ENCODE measurements at places on chromosomes 6 and 20.

DNA sequence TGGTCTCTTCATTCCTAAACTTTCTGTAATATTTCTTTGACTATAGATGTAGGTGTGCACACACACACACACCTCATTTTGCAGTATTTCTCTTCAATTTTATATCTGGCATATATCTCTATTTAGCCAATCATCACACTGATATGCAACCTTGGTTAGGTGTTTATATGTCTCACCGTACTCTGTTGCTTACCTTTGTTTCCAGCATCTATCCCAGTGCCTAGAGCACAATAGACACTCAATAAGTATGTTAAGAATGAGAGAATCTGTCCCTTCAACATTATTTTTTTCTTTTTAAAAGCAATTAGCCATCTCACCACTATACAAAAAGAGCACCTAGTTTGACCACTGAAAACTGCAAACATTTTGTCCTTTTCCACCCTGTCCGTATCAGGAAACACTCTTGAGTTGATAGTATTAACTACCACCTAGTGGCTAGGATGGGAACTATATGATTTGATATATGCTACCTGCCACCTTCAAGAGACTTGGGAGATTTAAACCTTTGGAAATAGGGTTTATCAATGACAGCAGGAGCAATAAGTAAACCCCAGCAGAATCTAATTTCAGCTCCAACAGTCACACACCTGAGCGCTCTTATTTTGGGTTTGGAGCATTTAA lies 48.7 kb upstream of the RSPO3 start:
- DNase-seq: no peak

- no peak for DNase-seq
These were observed 260.5 kb upstream of the MARCKS start for GRCh38 chr6:113596387-113597230.

GRCh38 chr20:13758884-13759283 lies 25.8 kb downstream of the ESF1 start:
- DNase-seq: no peak

DNA sequence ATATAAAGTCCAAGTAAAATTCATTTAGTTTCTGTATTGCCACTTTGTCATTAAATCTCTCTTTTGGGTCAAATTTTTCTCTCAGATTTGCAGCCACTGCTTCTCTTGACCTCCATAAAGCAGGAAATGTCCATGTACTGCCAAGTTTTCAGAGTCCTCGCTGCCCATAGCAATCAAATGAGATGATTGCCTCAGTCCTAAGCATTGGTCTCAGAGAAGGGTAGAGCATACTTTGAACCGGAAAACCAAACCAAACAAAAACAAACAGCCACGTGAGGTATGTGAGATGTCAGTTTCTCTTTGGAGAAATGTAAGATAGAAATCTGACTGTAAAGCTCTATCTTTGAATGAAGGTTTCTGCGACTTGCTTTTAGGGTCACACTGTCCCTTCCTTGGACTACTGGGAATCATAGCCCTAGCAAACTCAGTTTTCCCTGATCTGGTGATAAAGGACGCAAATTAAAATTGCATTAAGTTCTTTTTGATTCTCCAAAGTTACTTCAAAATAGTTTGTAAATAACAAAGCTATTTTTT lies 505.4 kb upstream of the CITED2 start:
- DNase-seq: no peak

DNA sequence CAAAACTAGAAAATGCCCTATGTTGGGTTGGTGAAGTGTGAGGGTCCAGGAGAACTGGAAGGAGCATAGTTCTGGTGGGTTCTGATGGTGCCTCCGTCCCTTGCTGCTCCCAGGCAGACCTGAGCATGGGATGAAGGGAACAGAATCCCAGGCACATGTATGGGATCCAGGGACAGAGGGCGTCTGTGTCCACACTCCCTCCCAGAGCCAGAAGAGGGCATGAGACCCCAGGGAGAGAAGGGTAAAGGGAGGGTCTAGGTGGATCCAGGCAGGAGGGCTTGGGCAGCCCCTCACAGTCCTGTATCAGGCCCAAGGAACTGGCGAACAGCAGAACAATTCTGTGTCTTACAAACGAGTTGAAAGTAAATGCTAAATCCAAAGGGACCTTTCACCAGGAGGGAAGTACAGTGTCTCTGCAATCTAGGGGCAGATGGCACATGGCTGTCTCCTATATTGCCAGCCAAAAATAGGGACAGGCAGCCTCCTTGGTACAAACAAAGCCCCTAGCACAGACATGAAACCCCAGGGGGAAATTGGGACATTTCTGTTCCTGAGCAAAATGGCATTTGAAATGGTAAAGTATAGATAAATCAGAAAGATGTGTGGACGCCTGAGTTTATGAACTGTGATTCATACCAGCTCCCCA lies 2.5 kb upstream of the BPIFA1 start:
- no peak for DNase-seq

- DNase-seq: no peak
These were observed 29.5 kb downstream of the EEF1A1 start for GRCh38 chr6:73491377-73491776.

DNA sequence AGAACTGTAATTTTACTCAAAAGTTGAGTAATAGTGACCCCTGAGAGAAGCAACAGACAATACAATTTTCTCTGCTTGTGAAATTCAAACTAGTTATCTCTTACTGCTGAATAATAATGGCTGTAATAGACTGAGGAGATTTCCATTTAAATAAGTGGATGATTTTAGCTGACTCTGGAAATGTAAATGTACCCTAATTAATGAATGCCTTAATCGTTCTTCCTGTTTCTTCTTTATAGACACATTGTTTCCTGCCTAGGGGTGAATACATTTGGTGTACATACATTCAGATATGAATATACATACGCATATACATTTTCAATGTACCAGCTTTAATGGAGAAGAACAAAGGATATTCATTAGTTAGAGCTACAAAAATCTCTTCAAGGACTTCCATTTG lies 611.9 kb downstream of the TFAP2B start:
- DNase-seq: no peak

GRCh38 chr6:146545581-146545980 lies 1.9 kb downstream of the RAB32 start:
- no peak for DNase-seq

- DNase-seq: no peak
These were observed 87.0 kb upstream of the HMGCLL1 start for GRCh38 chr6:55666037-55666436.

DNA sequence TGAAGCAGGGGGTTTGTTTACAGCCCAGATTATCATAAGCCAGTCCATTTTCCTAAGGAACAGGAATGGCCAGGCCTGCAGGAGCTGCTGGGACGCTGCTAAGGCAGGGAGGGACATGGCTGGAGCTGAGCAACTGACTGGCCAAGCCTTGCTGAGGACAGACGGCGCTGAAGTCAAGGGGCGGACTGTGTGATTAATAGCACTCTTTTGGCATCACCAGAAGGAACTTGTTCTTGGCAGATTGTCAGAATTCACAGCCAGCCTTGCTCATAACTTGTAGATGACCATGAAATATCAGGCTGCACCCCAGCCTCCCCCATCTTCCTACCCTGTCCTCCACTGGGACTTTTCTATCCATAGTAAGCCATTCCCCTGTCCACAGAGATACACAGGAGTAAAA lies 218.8 kb upstream of the RNF24 start:
- no peak for DNase-seq

DNA sequence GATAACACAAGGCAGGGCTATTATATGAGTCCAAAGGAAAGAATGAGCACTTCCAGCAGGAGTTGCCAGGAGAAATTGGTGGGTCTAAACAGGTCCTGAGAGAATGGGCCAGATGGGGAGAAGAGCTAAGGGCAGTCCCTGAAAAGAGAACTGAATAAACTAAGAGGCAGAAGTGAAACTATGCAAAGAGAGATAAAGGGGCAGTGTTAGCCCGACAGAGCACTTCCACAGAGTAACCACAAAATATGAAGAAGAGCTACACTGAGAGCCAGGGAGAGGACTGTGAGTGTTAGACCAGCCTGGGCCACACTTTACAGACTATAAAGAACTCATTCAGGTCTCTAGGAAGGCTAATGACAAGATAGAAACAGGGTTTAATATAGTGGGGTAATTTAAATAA lies 43.8 kb downstream of the RALGAPA2 start:
- no peak for DNase-seq

- peak; percentile 87 for DNase-seq
These were observed 20.1 kb downstream of the MRPS18A start for GRCh38 chr6:43667245-43668150.

DNA sequence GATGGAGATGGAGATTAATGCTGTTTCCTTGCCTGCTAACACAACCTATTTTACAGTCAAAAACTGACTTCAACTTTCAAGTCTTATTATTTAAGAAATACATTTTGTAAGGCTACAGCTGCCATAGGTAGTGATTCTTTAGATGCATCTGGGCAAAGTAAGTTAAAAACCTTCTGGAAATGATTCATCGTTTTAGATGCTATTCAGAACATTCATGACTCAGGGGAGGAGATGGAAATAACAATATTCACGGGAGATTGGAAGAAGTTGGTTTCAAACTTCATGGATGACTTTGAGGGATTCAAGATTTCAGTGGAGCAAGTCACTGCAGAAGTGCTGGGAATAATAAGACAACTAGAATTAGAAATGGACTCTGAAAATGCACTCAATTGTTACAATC lies 174.9 kb upstream of the GGTLC1 start:
- no peak for DNase-seq

DNA sequence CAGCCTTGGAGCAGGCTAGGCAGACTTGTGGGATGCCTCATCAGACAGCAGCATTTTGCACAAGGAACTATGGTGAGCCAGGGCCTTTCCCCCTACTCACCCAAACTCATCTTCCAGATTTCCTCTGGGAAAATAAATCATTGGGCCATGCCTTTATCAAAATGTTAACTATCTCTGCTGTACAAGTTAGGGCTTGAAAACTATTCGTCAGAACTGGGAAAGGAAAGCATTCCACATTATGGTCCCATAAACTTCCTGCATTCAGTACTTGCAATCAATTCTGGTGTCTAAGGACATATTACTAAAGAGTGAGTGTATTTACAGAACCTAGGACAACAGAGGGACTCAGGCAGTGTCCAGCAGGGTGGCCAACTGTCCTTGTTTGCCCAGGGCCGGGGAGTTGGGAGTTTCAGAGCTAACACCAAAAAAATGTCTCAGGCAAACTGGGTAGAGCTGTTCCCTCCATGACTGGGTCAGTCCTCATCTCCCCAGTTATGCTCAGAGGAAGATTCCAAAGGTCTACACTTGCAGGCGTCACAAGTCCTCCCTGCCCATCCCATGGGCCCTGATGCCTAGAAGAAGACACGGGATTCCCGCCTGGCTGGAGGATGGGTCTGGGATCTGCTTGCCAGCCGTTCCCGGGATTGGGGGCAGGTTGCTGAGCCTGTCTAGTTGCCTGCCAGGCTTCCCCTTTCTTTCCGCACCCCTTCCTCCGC lies 72.2 kb downstream of the SLC22A3 start:
- no peak for DNase-seq

GRCh38 chr6:75611702-75612375 lies 10.2 kb downstream of the SENP6 start:
- peak; percentile 78 for DNase-seq

GRCh38 chr20:51763965-51764602 lies 4.1 kb downstream of the ATP9A start:
- no peak for DNase-seq

DNA sequence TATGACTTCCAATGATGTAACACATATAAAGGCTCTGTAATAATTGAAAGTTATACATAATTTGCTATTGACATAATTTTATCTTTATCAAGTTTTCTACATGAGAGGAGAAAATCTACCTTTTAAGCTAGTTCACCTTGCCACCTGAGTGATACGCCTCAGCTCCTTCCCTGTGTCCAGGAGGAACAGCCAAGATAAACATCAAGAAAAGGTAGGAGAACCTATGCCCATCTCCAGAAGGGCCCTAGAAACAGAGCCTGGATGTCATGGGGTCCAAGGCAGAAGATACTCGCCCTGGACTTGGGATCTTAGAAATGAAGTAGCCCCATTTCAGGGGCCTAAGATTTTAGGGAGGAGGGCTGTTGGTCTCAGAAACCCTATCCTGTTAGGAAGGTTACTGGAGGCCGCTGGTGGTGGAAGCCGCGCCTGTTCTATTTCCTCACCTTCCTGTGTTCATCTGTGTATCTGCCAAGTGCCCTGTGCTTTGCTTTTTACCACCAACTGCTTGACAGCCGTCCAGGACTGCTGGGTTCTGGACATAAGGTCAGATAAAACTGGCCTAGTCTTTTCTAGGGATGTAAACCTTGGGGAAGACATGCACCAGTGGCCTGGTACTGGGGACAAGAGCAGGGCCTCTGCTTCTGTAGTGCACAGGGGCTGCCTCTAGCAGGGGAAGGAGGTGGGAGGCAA lies 178.5 kb downstream of the ARID1B start:
- no peak for DNase-seq

DNA sequence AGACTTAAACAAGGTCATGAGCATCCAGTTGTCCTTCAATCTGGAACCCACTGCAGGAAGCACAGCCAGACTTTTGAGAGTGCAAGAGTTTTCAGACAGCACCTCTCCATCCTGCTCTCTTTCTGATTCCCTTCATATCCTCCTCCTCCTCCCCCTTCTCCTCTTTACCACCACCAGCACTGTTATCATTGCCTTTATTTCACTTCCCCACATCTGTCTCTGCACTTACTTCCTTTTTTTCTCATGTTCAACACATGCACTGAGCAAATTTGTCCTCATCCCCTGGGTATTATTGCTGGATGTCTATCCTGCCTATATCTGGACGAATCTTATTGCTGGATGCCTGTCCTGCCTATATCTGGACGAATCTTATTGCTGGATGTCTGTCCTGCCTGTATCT lies 554.8 kb downstream of the DHX35 start:
- DNase-seq: no peak

DNA sequence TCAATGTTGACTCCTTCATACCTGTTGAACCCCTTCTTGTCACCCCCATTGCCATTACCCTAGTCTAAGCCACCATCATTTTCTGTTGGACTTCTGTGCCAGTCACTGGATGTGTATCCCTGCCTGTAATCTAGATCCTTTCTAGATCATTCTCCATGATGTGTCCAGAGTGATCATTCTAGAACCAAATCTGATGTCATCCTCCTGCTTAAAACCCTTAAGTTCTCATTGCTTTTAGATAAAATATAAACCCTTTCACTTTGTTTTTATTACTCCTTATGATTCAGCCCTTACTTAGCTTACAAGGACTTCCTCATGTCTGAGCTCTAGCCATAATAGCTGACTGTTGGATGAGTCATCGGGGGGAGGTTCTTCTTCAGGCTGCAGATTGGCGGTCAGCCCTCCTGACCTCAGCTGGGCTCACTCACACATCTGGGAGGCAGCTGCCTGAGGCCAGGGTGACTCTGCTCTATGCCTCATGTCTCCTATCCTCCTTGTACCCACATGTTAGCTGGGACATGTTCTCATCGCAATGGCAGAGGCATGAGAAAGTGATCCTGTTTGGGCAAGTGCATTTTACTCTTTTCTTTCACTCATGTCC lies 287.6 kb downstream of the ESR1 start:
- peak; percentile 61 for DNase-seq

- DNase-seq: peak; percentile 57
These were observed 29.9 kb downstream of the EZR start for GRCh38 chr6:158789115-158789917.

GRCh38 chr6:74041420-74041819 lies 345.4 kb downstream of the CD109 start:
- no peak for DNase-seq

GRCh38 chr20:5612581-5613301 lies 137.5 kb upstream of the SHLD1 start:
- DNase-seq: no peak

GRCh38 chr20:60484316-60484715 lies 526.1 kb downstream of the CDH26 start:
- no peak for DNase-seq

All from activated CD4-positive, alpha-beta T cell treated with anti-CD3 and anti-CD28 coated beads for 36 hours (primary cell).